ENCODE measurements at places on chromosomes 4 and X.
A peak's percentile ranks its signal among the peaks of the same experiment; 100 is the strongest.

- no peak for DNase-seq
These were observed 80.5 kb downstream of the HNRNPD start for GRCh38 chr4:82293304-82293703.

DNA sequence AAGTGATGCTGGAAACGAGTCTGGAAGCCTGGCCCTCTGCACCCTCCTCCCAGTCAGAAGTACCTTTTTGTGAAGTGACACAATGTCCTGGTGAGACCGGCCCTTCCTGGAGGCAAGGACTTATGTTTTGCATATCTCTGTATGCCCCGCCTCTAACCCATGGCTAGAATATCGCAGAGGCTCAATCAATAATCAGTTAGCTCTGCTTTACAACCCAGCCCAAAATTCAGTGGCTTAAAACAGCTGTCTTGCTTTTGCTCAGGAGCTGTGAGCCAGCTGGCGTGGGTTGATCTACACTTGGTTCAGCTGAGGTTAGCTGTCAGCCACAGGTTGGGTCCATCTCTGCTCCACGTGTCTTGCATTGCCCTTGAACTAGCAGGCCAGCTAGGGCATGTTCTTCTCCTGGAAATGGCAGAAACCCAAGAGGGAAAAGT, 98.8 kb upstream of the METTL14 start:
- no peak for DNase-seq

DNA sequence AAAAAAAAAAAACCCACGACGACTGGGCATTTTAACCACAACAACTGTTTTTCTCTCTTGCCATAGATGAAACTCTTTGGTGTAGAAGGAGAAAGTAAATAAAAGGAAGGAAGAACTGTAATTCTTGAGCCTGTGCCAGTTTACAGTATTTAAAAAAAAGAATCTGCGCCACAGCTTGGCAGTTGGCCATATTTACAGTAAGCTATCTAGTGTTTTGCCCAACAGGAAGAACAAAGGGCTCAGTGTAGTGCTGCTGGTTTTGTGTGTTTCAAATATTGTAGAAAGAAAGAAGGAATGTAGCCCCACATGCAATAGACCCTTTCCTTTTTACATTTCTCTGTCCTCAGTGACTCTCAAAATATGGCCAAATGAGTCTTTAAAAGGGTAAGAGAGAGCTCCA, 66.1 kb downstream of the NR3C2 start:
- no peak for DNase-seq

DNA sequence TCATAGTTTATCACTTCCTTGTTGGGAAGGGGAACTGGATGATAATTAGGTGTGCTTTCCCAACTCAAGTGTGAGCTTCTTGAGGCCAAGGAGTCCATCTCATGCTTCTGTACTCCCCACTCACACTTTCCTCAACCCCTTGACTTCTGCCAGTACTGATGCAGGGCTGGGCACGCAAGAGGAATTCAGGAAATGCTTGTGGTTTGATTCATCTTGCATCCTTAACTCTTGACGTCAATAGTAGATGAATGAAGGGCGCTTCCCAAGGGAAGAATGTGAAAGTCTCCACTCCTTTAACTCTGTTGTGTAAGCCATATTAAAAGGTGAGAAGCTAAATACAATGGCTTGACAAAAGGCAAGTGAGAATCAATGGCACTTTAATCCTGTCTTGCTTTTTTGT, 101.8 kb downstream of the AGTR2 start:
- peak; percentile 34 for DNase-seq

DNA sequence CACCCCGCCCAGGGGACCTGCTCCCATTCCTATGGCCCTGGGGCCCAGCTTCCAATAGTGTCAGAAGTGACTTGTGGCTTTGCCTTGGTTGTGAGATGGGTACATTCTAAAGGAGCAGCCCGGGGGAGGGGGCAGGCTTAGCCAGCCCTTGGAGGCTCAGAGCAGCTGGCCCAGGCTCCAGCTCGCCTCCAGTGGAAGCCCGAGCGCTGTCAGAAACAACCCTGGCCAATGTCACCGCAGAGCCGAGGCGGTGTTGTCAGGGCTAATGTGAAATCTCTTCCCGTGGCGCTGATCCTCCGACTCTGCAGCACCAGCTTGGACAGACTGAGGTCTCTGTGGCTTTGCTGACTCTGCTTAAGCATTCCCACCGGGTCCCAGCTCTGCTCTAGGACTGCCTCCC, 29.2 kb upstream of the ZNF81 start:
- no peak for DNase-seq
